Stimulated activated CD4-positive, alpha-beta T cell treated with anti-CD3 and anti-CD28 coated beads, Interleukin-2, amount 100 ng/mL, for 4 hours (primary cell): ENCODE measurements at places on chromosomes 5 and 9.

- DNase-seq = no peak
Measured at GRCh38 chr9:75087289-75087823, 599 bp downstream of the NMRK1 start.

DNA sequence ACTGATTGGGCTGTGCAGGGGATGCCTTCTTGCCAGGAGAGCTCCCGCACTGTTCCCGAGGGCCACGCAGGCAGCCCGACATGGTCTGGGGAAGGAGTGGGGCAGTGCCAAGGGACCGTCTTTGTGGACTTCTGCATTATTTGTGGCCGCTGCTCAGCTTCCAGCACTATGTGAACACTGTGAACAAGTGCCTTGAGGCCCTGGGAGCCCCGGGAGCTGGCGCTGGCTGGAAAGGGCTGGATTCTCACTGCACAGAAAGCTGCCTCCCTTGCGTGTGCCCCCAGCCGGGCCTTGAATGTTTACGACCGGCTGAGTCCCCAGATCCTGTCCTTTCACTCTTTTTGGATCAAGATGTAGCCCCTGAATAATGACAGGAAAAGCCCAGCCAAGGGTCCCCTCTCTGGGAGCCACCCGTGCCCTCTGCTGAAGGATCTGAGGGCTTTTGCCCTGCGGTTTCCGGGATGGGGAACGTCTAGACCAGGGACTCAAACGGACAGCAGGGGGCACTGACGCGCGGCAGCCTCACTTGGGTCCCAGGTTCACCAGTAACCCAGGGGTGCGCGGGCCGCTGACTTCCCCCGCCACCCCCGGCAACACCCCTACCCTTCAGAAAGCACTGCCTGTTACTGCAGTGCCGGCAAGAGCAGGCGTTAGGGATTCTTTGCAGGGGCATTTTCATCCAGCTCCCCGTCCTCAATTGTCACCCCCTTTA lies 98.9 kb upstream of the FCN2 start:
- DNase-seq = no peak

- no peak for DNase-seq
Measured at GRCh38 chr5:173279166-173279565, 44.2 kb upstream of the NKX2-5 start.

DNA sequence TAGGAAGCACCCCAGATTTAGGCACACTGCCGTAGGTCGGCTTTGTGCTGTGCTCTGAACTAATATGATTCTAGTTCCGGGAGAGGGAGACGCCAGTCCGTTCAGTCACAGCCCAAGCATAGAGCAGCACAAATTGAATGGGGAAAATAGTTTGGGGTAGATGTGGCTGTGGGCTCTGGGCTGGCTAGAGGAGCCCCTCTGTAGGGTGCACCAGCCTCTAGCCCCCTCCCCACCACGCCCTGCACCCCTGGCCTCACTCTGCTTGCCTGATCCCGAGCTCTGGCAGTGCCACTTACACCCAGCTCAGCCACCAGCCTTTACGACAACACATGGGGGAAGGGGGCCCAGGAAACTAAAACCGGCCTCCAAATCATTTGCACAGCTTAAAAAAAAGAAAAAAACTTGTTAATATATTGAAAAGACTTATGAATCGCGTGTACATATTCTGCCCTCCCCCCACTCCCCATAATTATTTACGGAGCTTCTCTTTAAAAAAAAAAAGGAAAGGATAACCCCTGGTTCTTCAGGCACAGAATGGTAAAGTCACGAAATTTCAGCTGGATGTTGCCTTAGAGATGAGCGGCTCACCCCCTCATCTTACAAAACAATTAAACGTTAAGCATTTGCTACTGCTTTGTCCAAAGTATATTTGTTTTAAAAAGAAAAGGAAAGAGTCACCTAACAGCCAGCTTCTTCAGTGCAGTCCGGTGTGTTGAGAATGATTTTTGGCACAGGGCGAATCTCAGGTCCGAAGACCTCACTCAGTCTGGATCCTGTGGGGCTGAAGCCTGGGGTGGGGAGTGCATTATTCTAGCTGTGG lies 3.5 kb downstream of the LMX1B start:
- no peak for DNase-seq

DNA sequence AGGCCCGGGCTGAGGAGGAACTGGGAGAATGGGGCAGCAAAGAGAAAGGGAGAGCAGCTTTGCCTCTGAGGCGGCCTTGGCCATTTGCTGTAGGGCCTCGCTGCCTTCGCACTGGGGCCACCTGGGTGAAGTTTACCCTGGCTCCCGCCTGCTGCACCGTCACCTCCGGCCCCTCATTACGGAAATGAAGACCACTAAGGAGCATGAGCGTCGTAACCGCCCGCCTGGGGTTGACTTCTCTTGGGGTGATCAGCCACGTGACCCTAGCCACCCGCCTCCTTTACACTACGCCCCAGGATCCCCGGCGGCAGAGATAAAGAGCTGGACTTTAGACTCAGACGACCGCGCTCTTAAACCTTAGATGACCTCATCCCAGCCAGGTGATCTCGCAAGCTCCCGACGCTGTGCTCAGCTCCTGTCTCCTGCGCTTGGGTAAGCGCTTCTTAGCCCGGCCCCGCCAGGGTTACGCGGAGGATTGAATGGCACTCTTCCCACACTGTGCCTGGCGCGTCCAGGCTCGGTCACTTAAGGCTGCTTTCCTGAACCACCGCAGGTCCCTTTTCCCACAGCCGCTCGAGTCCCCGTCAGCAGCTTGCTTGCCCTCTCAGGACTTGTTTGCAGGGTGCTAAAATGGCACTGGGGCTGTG lies 107.9 kb upstream of the LARP1 start:
- DNase-seq = no peak

DNA sequence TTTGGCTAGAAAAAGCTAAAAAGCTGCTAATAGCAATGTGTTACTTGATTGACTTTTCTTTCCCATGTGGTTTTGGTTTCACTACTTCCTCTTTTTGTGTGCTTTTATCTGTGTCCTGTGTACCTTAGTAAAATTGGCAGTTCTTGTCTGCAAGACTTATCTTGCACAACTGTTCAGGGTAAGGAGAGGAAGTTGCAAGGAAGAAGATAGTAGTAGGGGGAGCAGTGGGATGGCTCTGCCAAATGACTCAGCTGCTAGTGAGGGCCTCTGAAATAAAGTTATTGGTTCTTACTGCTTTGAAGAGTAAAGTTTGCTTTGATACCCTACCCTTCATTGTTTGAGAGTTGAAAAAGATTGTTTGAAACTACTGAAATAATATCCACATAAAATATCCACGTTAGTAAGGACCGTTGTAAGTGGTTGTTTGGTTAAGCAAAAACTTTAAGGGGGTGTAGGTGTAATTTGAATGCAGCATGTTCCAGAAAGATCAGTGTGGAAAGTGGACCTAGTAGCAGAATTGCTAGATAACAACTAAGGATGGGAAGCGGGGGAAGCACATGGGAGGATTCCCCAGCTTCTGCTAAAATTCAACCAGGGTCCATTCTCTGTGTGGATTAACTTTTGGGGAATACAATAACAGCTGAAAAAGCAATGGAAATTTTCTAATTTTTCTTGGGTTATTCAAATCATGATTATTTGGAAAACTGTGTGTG lies 123.5 kb downstream of the SCAMP1 start:
- DNase-seq = no peak

DNA sequence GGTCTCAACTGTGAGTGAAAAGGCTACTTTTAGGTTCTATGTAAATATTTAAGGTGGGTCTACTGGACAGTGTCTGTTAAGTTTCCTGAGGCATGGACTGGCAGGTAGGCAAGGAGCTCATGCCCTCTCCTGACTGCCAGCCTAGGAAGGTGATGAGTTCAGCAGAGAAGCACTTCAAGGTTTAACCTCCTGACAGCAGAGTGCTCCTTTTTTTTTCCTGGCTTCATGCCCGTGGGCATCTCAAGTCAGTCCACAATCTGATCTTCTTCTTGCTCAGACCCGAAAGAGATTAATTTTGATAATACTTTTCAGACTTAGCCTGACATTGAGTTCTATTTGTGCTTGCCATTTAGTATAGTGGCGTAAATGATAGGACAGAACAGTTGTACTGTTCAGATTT lies 241.9 kb upstream of the NREP start:
- no peak for DNase-seq

GRCh38 chr5:122719991-122720746 lies 54.7 kb upstream of the SNX2 start:
- DNase-seq = no peak
